ENCODE measurements at places on chromosomes 2 and 18.

GRCh38 chr18:5909125-5909524 is 13.8 kb upstream of the TMEM200C start:
- no peak for DNase-seq

DNA sequence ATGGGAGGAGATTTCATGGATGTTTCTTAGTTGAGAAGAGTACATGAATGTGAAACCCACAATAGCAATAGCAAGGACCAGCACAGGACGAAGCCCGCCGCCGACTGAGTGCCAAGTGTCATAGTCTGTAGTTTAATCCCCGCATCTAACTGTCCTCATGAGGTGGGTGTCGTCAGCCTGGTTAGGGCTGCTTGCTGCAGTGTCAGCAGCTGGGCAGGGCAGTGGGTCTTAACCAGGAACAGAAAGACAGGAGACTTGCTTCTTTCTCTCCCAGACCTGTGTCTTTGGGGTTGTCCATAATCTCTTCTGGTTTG is 146.6 kb downstream of the VAPA start:
- DNase-seq: no peak

- DNase-seq: no peak
These were observed 185.9 kb upstream of the CCDC150 start for GRCh38 chr2:196453613-196454047.

GRCh38 chr2:238158018-238158508 is 707 bp upstream of the ERFE start:
- no peak for DNase-seq

DNA sequence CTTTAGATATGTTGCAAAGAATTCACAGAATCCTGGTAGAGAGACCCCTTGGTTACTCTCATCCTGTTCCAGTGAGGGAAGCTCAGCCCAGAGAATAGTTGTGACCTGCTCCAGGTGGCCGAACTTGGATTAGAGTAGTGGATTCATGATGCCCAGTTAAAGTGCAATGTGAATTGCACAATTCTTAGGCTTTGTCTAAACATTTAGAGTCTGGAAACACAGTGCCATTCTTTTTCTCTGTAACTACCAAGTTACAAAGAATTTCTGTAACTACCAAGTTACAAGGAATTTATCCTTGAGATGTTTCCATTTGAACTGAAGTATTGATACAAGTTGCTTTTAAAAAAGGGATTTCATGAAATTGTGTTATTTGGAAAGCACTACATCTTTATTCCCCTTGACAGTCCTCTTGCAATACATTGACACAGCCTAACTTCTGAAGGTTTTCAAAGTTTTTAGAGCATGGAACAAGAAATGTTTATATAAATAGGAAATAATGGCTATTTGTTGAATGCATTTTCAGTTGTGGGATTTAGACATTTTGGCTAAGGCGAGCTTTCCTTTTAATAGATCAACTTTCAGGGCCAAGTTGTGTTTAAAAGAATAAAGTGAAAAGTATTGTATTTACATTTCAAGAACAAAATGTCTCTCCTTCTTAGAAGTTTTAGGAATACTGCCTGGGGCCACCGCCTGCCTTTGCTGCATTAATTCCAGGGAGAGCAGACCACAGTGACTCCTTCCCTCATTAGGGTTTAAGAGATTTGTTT is 315.0 kb downstream of the LPIN1 start:
- no peak for DNase-seq

GRCh38 chr2:157122776-157123175 is 134.7 kb upstream of the GALNT5 start:
- no peak for DNase-seq

Data from DMS 273 treated with DMSO at 0.1 percent for 48 hours (cell line).